Activated CD4-positive, alpha-beta T cell treated with anti-CD3 and anti-CD28 coated beads, Interleukin-2, Interleukin-6, amounts not matched to agents 100 ng/mL and 50 ng/mL, durations not matched to agents 16 hours and 8 hours (primary cell): ENCODE measurements at places on chromosomes 12 and 14.

- no peak for DNase-seq
Observed at GRCh38 chr14:78278464-78279250, 108.5 kb downstream of the NRXN3 start.

DNA sequence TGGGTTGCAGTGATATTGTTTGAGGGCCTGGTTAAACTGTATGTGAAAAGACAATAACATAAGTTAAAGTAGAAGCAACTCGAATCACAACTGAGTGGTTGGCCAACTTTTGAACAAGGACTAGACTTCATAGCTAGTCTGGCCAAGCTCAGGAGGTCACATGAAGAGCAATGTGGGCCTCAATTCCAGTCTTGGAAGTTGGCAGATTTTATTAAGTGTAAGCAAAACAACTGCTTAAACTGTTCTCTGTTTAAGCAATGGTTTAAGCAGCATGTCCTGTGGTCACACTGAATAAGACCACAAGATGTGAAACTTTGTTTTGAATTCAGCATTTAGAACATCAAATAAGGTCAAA lies 100.4 kb downstream of the TMTC3 start:
- DNase-seq = no peak

GRCh38 chr12:96190413-96191108 lies 3.6 kb upstream of the ELK3 start:
- DNase-seq = no peak

GRCh38 chr12:120925740-120926563 lies 21.8 kb upstream of the SPPL3 start:
- DNase-seq = no peak

DNA sequence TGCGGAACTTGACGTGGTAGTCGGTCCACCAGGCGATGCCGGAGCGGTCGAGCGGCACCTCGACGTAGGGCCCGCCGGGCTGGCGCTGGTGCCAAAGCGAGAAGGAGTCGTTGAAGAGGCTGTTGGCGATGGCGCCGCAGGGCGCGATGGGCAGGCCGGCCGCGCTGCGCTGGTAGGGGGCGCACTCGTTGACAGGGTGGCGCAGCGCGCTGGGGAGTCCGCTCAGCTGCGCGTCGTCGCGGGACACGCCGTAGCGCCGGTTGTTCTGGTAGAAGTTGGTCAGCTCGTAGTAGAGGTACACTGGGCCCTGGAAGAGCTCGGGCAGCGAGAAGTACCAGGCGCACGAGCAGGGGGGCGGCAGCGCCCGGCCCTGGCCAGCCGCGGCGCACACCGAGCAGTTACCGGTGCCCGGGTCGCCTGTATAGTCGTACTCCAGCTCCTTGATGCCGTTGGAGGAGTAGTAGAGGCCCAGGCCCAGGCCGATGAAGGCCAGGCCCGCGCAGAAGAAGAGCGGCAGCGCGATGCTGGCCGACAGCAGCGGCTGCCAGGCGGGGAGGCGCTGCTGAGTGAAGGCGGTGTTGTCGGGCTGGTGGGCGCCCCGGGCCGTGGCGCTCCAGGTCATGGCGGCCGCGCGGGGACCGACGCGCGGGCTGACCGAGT lies 482 bp downstream of the TMEM30B start:
- peak; percentile 84 for DNase-seq

- DNase-seq = no peak
Observed at GRCh38 chr14:68020999-68021663, 201.6 kb downstream of the RAD51B start.

GRCh38 chr12:12133785-12134184 lies 63.0 kb downstream of the BCL2L14 start:
- no peak for DNase-seq

- no peak for DNase-seq
Observed at GRCh38 chr14:96538990-96539317, 36.8 kb downstream of the PAPOLA start.

DNA sequence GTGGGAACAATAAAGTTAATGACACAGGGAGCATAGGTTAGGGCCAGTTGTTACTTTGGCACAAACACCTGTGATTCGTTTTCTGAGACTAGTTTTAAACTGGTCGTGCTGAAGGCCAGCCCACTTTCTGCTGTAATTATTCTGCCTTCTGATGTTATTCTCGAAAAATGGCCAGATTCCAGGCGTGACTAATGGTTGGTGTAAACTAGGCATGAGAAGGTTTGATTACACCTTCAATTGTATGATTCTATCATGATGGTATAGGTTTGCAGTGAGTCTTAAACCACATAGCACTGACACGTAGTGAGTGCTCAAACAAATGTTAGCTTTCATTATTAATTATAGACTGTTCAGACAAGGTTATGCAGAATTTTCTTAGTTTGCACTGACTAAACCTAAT lies 39.0 kb downstream of the CKB start:
- DNase-seq = no peak

- no peak for DNase-seq
Observed at GRCh38 chr14:21093769-21094681, 4.4 kb downstream of the ZNF219 start.

DNA sequence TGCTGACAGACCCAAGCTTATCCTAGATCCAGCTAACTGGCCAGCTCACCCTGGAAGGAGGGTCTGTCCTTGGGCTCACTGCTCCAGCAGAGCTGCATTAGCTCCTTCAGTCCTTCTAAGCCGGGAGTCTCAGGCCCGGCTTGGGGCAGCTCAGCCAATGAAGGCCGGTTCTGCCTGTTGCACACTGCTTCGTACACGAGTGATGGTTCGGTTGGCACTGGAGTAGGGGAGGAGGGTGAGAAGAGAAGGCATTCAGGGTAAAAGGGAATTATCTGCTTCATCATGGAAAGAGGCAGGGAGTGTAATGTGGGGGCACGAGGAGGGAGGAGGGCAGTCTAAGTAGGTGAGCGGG lies 2.0 kb downstream of the RIPK3 start:
- DNase-seq = no peak

DNA sequence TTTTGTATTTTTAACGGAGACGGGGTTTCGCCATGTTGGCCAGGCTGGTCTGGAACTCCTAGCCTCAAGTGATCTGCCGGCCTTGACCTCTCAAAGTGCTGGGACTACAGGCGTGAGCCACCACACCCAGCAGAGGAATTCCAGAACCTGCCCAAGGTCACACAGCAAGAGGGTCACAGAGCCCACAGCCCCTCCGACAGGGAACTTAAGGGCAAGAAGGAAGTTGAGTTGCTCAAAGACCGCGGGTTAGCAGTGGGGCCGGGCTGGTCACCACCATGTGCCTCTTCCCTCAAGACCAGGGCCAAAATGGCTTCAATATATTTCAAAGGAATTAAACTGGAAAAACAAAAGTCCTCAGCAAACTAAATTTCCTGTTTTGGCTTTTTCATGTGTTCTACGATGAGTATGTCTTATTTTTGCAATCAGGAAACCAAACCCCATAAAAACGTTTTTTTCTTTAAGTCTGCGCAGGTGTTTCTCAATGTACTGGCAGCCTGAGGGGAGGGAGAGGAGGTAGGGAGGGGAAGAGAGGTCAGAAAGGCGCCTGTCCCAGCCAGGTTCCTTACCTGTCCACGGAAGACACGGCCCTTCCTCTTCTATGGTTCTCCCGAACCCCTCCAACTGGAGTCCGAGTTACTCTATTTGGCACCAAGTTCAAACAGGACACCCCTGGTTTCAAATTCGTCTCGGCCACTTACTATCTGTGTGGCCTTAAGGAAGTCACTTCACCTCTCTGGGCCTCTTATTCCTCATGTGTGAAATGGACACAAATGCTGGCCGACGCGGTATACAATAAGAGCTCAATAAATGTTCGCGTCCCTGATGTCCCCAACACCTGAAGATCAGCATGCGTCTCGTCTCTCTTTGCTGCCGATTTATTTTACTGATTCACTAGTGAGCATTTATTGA lies 778 bp downstream of the SLC8B1 start:
- peak; percentile 10 for DNase-seq

DNA sequence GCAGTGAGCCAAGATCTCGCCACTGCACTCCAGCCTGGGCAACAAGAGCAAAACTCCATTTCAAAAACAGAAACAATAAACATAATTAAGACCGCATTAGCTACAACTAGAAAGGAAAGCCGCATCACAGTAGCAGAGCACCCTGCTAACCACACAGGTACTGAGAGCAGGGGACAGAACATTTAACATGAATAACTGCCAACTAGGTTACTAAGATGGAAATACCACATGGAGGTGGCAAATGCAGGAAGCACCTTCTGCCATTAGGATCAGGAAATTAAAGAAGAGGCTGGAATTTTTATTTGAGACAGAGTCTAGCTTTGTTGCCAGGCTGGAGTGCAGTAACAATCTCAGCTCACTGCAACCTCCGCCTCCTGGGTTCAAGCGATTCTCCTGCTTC lies 41.9 kb downstream of the CDC42BPB start:
- DNase-seq = no peak

DNA sequence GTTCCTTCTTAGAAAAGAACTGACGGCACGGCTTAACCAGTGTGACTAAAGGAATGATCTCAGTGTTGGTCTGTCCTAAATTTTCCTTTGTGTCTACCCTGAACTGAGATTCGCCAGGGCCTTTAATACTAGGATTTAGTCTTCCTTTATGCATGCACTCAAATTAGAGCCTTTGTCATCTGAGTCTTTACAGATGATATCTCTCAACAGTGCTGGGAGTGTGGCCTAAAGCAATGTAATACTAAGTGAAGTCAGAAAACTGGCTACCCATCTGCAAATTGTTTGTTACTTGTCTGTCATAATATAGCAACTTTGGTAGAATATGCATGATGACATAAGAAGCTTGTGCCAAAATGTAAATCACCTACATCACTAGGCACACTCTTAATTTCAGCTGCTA lies 95.4 kb downstream of the PTPRO start:
- no peak for DNase-seq

- DNase-seq = no peak
Observed at GRCh38 chr12:1528791-1529190, 65.6 kb downstream of the FBXL14 start.

DNA sequence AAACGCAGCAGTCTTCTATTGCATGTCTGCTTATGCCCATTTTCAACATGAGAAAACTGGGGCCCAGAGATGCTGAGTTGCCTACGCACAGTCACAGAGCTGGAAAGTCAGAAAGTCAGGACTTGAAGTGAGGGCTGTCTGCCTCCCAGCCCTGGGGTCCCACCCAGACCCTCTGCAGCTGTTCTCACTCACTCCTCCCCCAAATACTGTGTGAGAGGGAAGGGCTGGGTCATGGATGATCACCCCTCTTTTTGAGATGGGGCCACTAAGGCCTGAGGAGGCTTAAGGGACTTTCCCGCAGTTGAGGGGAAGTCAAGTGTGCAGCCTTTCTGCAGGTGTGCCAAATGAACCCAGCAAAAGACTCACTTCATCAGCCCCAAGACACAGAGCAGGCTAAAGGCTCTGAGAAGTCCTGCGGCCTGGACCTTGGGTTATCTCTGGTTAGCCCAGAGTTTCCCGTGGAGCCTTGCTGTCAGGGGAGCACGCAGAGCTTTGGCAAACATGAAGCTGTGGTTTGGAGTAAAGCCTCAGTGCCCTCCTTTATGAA lies 18.7 kb downstream of the DTX1 start:
- no peak for DNase-seq

- DNase-seq = no peak
Observed at GRCh38 chr12:13959131-13959723, 22.2 kb downstream of the GRIN2B start.

DNA sequence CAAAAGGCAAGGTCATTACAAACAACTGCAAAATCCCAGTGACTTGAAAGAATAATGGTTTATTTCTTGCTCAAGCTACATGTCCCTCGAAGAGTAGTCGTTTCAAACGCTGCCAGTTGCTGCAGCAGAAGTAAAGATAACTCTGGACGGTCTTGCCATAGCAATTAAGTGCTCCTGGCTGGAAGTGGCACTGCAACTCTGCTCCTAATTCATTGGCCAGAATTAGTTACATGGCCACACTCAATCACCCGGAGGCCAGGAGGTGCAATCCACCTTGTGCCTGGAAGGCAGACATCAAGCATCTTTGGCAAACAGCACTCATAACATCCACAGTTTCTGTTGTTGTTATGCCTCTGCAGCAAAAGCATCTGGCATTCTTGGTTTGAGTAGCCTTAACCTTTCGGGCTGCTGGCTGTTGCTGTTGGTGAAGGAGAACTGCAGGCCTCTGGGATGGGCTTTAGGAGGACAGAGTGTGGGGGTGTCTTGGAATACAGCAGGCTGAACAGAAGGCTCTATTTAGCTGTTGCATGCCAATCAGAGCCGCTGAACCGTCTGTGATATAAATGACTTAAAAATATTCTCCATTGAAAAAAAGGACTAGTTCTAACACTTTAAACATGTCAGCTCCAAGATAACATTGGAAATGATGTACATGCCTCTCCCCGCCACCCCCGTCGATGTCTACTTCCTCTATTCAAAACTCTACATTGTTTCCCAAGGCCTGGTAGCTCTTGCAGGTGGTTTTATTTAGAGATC lies 123.5 kb upstream of the DYRK2 start:
- no peak for DNase-seq

DNA sequence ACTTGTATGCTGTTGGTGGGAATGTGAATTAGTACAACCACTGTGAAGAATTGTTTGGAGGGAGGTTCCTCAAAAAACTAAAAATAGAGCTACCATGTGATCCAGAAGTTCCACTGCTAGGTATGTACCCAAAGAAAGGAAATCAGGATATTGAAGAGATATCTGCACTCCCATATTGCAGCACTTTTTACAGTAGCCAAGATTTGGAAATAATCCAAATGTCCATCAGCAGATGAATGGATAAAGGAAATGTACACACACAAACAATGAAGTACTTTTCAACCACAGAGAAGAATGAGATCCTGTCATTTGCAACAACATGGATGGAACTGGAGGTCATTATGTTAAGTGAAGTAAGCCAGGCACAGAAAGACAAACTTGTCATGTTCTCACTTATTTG lies 25.9 kb downstream of the TIGAR start:
- DNase-seq = no peak

DNA sequence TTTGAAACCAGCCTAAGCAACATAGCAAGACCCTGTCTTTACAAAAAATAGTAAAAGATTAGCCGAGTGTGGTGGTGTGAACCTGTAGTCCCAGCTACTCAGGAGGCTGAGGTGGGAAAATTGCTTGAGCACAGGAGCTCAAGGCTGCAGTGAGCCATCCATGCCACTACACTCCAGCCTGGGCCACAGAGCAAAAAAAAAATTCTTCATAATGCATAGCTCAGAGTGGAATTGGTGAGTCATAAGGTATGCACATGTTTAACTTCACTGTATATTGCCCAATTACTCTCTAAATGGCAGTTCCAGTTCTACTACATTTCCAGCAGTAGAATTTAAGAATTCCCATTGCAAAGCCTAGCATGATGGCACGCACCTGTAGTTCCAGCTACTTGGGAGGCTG lies 26.8 kb upstream of the CLIP1 start:
- DNase-seq = peak; percentile 41

- no peak for DNase-seq
Observed at GRCh38 chr14:44162197-44162596, 344.9 kb downstream of the FSCB start.

- no peak for DNase-seq
Observed at GRCh38 chr14:103736546-103737431, 21.2 kb downstream of the ZFYVE21 start.

- no peak for DNase-seq
Observed at GRCh38 chr14:104585966-104586697, 6.6 kb downstream of the C14orf180 start.

- no peak for DNase-seq
Observed at GRCh38 chr14:26190646-26191045, 407.2 kb downstream of the NOVA1 start.

GRCh38 chr12:5789469-5789968 lies 155.5 kb downstream of the ANO2 start:
- no peak for DNase-seq
